ENCODE measurements at places on chromosomes 4 and X. TPM values are rescaled to one million over a fixed set of nuclear protein-coding genes. Genes with fewer than 3 reads are reported as not detected.
A peak's percentile ranks its signal among the peaks of the same experiment; 100 is the strongest.

Gene GPC4
- 33.1 TPM for total RNA-seq

Gene PPAT
- total RNA-seq: 15.5 TPM

Gene TMEM129
- total RNA-seq: 66.1 TPM

Gene WDR17
- total RNA-seq: 3.7 TPM

Gene EPGN
- total RNA-seq: 7.5 TPM

Gene MTHFD2L
- 9.5 TPM for total RNA-seq

DNA sequence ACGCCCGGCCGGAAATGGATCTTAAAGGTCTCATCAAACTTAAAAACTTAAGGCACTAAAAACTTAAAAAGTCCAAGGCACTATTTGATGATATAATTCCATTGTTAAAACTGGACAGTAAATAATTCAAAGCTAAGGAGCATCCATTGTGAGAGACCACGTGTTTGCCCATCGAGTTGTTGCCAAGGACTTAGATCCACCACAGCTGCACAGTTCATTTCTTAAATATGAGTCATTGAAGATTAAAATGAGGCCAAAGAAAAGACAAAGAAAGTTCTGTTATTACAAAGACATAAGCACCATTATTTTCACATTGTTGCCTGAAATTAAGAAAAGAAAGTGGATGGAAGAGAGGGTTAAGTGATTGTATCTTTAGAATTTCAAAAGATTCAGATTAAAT is 411.5 kb upstream of the FTHL17 start:
- DNase-seq: no peak

DNA sequence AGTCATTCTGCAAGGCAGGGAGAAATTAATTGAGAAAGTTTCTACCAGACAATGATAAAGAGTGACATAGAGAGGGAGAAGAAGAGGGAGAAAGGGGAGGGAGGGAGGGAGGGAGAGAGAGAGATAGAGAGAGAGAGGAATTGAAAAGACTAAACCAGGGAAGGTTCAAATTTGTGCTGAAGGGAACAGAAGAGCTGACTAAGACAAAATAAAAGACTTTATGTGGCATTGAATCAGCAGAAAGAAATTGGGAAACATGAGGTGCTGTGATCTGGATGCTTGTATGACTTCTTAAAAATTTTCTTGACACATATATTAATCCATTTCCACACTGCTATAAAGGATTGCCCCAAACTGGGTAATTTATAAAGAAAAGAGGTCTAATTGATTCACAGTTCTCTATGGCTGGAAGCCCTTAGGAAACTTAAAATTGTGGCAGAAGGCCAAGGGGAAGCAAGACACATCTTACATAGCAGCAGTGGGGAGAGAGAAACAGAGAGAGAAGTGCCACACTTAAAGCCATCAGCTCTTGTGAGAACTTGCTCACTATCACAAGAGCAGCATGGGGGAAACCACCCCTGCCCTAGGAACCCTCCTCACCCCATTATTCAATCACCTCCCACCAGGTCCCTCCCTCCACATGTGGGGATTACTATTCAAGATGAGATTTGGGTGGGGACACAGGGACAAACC is 13.5 kb upstream of the CXCL6 start:
- DNase-seq: no peak

DNA sequence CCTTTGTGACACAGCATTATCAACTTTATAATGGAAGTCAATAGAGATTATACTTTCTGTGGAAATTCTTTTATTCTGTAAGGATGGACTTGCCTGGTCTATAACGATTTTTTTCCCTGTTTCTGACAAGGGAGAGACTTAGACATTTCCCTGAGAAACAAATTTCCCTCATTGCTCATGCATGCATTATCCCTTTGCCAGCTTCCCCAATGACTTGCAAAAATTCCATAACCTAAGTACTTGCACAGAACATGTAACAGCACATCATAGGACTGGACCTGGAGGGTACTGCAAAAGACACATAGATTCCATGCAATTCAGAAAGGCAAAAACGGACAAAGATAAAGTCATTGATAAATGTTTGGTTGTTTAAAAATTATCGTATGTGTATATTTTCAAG is 166.7 kb downstream of the FHIP1A start:
- DNase-seq: no peak

DNA sequence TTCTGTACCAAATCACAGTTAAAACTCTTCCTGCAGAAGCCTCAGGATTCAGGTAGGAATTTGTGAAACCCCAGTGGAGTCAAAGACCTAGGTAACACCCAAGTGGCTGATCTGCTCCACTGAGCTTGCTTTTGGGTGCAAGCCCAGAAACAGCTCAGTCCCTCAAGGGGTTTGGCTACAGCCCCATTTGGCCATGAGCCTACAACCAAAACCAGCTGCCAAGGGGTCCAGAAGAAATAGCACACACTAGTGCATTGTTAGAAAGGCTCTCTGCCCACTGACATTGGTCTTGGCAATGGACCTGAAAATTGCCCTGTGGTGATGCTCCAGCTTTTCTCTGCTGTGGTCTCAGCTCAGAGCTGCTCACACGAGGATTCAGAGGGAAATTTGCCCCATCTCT is 577.4 kb upstream of the INTU start:
- DNase-seq: peak; percentile 47

DNA sequence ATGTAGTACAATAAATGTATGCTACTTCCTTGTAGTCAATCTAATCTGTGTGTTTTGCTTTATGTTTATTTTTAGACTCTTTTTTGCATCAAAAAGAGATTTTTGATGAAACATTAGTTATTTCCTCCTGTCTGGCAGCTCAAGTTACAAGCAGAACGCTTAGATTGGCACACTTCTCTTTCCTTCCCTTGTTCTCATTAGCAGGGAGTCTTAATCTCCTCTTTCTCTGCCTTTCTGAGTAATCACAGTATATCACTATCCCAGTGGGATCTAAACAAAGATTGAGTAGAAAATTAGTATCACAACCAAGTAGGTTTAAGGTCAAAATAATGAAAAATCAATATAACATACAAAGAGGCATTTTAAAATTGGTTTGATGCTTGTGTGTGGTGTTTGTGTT is 1192.6 kb downstream of the C4orf33 start:
- DNase-seq: no peak

- no peak for DNase-seq
Measured at GRCh38 chr4:41746440-41747229, 1.9 kb downstream of the PHOX2B start.

DNA sequence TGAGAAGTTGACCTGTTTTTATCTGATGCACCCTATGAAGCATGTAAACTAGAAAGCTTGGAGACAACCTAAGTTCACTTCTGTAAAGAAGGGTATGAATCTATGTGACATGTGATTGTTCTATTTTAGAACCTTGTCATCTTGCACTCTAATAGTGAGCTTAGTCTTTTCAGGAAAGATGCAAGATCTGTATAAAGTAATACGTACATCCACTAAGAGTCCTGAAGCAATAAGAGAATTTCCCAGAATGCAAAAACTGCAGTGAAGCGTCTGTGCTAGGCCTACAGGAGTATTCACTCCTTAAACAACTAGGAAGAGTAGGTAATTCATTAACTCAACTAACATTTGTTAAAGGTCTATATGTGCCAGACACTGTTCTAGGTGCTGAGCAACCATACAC is 23.3 kb upstream of the NDP start:
- no peak for DNase-seq

DNA sequence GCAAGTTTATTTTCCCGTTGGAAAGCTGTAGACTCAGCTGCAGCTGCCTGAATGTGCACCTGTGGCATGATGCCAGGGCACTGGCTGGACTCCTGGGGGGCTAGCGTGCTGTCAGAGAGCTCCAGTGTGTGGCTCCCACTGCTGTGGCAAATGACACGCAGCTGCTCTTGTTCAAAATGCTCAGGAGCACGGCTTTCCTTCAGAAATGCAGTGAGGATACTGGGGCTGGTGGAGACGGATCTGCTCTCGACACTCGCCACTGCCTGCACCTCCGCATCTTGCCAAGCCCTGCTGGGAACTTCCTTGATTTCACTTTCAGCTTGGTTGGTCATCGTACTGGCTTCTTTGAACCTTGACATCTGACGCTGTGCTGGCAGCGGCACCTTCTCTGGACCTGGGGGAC is 58.7 kb downstream of the GPRIN3 start:
- no peak for DNase-seq

DNA sequence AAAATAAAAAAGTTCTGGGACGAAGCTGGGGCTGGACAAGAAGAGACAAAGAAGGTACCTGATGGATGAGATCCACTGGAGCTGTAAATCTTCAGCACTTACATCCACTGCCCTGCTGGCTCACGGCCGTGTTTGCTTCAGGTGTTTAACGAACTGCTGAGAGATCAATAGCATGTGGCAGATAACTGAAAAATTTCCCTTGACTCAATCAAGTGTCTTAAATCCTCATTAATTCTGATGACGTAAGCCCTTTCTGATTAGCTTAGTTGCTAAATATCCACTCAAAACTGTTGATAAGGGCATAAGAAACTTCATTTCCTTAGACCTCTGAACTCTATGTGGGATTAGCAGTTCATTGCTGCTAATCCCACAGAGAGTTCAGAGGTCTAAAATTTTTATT is 354.2 kb upstream of the HS3ST1 start:
- no peak for DNase-seq

DNA sequence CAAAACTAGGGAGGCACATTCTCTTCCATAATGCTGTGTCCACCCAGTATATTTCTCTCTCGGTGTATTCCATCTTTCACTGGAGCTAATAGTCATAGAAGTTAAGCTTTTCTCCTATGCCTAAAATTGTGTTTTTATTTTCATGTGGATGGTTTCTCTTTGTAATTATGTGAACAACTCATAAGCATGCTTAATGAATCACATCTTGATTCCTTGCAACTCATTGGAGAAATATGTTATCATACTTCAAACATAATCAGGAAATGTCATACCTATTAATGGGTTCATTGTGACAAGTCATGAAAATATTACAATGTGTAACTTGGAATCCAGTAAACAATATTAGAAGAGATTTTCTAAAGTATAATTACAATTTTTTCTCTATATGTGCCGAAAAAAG is 186.3 kb downstream of the SLC7A11 start:
- no peak for DNase-seq

DNA sequence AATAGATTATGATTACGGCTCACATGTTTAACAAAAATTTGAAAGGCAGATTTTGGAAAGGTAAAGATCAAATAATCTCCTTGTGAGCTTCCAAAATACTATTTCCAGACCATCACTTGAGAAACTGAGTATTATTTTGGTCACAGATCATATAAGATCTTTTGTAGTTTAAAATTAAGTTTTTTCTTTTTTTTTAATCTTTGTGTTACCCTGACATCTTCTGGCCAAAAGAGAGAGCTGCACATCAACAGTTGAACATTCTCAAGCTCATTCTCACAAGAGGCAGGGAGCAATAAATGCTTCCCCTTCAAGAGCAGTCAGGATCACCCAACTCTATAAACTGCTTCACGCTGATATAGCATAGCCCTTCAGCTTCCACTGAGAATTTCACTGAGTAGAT is 15.9 kb downstream of the TMEM192 start:
- DNase-seq: no peak

DNA sequence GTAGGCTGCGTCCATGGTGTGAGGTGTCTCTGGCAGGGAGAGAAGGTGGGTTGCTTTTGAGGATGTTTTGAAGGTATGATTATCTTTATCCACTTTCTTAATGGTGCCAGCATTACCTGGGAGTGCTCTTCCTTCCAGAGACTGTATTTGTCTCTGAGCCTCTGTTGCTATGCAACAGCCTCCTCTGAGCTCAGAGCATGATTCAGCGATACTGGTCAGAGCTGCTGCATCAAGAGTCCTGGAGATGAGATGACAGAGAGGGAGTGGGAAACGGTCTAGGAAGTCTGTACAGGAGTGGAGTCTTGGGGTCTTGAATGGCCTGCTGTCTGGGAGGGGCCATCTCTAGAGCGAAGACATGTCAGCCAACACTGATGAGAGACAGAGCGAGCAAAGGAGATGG is 104.4 kb upstream of the RAB40AL start:
- peak; percentile 29 for DNase-seq

GRCh38 chr4:1209821-1210220 is 37.4 kb upstream of the SPON2 start:
- no peak for DNase-seq

DNA sequence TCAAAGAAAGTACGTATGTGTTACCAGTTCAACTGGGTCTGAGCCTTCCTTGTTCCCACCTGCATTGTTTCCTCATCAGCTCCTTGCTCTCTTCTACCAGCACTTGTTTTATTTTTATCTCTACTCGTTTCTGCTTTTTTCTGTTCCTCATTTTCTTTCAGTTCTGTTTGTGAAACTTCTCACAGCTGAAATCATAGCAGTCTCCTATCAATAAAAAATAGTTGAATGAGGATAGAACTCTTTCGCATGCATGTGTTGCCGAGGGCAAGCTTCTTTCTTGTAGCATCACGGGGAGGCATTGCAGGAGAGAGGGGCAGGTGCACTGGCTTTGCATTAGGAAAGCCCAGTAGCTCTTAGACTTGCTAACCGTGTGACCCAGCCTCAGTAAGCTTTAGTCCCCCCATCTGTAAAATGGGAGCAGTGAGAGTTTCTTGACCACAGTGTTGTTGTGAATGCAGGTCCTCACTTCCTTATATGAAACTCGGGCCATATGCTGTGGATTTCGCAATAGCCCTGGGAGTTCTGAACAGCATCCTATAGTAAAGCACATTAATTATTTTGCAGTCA is 24.7 kb downstream of the OFD1 start:
- no peak for DNase-seq

DNA sequence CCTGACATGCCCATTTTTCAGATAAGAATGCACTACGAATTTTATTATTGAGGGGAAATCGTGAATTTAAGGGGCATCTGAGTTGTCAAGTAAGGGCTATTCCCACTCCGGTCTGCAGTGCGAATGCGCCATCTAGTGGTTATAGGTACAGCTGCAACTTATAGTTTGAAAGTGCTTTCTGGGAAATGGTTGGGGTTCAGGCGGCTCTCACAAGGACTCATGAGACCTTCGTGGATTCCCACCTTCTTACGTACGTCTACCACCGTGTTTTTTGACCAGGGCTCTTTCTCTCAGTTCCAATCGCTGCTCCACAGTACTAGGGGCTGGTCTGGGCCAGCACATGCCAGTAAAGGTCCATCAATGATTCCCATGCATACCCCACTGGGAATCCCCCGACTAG is 12.3 kb downstream of the MSL3 start:
- no peak for DNase-seq

GRCh38 chrX:144616317-144616716 is 631.0 kb upstream of the SPANXN1 start:
- DNase-seq: no peak

GRCh38 chrX:8103655-8104054 is 67.4 kb downstream of the VCX2 start:
- DNase-seq: no peak

DNA sequence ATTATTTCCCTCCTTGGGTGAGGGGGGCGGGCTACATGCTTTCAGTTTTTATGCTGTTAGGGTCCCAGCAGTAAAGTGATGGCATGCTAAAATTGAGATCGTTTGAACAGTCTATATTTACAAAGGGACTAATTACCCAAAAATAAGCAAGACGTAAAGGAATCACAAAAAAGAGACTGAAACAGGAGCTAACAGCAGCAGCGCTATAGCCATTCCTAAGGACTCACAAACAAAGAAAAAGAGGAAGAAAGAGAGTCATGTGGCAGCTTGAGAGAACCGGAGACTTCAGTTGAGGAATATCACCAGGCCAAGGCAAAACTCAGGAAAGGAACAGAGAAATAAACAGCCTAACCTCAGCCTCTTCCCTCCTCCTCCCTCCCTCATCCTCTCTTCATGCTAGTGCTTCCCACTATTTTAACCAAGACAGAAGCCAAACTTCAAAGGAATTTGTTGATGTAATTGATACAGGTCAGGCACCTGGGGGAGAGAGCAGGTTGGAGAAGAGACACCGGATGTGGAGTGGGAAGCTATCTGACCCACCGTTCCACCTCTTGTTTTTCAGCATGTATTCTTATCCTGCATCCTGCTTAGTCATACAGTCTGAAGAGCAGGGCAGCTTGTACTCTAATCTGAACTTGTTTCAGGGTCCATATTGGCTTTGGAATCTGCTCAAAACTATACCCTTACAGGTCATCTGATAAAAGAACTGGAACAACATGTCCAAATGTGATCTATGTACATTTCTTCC is 383.7 kb downstream of the NAF1 start:
- DNase-seq: no peak

All from kidney epithelial cell (primary cell).